ENCODE measurements at places on chromosomes 12 and 14.

DNA sequence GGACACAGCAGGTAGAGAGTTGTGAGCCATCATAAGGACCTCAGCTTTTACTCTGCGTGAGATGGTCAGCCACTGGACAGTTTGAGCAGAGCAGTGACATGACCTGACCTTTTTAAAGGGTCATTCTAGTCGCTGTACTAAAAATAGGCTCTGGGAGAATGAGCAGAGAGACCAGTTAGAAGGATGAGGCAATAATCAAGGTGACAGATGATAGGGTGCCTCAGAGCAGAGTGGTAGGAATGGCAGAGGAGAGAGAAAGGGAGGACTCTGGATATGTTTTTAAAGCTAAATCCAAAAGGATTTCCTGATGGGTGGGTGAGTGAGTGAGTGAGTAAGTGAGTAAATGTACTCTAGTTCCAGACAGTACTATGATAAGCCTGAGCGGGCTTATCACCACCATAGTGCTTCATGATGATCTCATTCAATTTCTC is 83.6 kb upstream of the ARHGAP5 start:
- DNase-seq, result no peak

GRCh38 chr14:42624980-42625761 is 1018.5 kb downstream of the LRFN5 start:
- no peak for DNase-seq

- DNase-seq, result no peak
Observed at GRCh38 chr12:42135259-42135814, 9.3 kb downstream of the GXYLT1 start.

- no peak for DNase-seq
Observed at GRCh38 chr12:31035967-31036665, 37.5 kb upstream of the DDX11 start.
